Karpas-422 (cell line): ENCODE measurements at places on chromosomes 13 and 19. TPM values are rescaled to one million over a fixed set of nuclear protein-coding genes. Genes with fewer than 3 reads are reported as not detected.

The UBL5 gene
- 303 and 490 TPM in 2 replicates for total RNA-seq

The LILRB1 gene
- total RNA-seq, result 0.07 and 5.2 TPM in 2 replicates

The ZNF304 gene
- total RNA-seq, result 6.9 and 10.0 TPM in 2 replicates

The ZNF99 gene
- not detected in 2 replicates for total RNA-seq

The TSKS gene
- 5.7 and 17.9 TPM in 2 replicates for total RNA-seq

The INSL3 gene
- not detected in 2 replicates for total RNA-seq

The USP12 gene
- 3.1 and 7.2 TPM in 2 replicates for total RNA-seq

The CILP2 gene
- total RNA-seq, result 0.15 and 0.87 TPM in 2 replicates

The ERICH4 gene
- total RNA-seq, result not detected in 2 replicates

The IQCN gene
- 0.37 and 0.87 TPM in 2 replicates for total RNA-seq

The APOC4 gene
- total RNA-seq, result not detected in 2 replicates

The ECSIT gene
- 59.8 and 86.0 TPM in 2 replicates for total RNA-seq

The FUT6 gene
- not detected in 2 replicates for total RNA-seq

The TTYH1 gene
- not detected in 2 replicates for total RNA-seq

The CRLF1 gene
- 3.0 TPM in 1 of 2 replicates, not detected in the other for total RNA-seq

The GNG8 gene
- total RNA-seq, result not detected in 2 replicates

The RASGRP4 gene
- total RNA-seq, result 0.14 and 0.15 TPM in 2 replicates

The KIR3DL1 gene
- total RNA-seq, result not detected in 2 replicates

The LSR gene
- 0.63 and 1.2 TPM in 2 replicates for total RNA-seq

The ZNF563 gene
- 4.7 and 6.2 TPM in 2 replicates for total RNA-seq

The CLEC4M gene
- not detected in 2 replicates for total RNA-seq

The ACOD1 gene
- not detected in 2 replicates for total RNA-seq

The CCDC169 gene
- not detected in 2 replicates for total RNA-seq

The LGALS4 gene
- 0.52 and 1.4 TPM in 2 replicates for total RNA-seq

The UBXN6 gene
- total RNA-seq, result 90.9 and 112 TPM in 2 replicates

The PTGIR gene
- total RNA-seq, result not detected in 2 replicates

The PRRG2 gene
- 1.3 and 3.8 TPM in 2 replicates for total RNA-seq

The TGFB1 gene
- 17.5 and 26.0 TPM in 2 replicates for total RNA-seq

The LHFPL6 gene
- not detected in 2 replicates for total RNA-seq

The ZNF224 gene
- 25.3 and 56.1 TPM in 2 replicates for total RNA-seq

The DACT3 gene
- total RNA-seq, result 0.14 and 0.19 TPM in 2 replicates

The TUBA3C gene
- not detected in 2 replicates for total RNA-seq

The PRODH2 gene
- total RNA-seq, result not detected in 2 replicates

The S1PR4 gene
- total RNA-seq, result not detected in 2 replicates

The PSG1 gene
- total RNA-seq, result not detected in 2 replicates
